ENCODE measurements at places on chromosomes 1 and 21.

DNA sequence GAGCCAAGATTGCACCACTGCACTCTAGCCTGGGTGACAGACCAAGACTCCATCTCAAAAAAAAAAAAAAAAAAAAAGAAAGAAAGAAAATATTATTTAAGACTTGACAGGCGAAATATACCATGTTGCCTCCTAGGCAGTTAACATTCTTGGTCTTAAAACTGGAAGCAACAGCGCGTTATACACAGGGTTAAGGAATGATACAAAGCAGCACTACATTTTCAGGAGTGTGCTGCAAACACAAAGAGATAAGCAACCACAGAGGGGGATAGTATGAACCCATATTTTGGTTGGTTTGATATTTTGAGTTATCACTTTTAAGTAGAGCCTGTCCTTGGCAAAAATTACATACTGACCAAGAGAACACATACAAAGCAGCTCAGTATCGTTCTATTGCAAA, 25.1 kb downstream of the USP24 start:
- DNase-seq: no peak

DNA sequence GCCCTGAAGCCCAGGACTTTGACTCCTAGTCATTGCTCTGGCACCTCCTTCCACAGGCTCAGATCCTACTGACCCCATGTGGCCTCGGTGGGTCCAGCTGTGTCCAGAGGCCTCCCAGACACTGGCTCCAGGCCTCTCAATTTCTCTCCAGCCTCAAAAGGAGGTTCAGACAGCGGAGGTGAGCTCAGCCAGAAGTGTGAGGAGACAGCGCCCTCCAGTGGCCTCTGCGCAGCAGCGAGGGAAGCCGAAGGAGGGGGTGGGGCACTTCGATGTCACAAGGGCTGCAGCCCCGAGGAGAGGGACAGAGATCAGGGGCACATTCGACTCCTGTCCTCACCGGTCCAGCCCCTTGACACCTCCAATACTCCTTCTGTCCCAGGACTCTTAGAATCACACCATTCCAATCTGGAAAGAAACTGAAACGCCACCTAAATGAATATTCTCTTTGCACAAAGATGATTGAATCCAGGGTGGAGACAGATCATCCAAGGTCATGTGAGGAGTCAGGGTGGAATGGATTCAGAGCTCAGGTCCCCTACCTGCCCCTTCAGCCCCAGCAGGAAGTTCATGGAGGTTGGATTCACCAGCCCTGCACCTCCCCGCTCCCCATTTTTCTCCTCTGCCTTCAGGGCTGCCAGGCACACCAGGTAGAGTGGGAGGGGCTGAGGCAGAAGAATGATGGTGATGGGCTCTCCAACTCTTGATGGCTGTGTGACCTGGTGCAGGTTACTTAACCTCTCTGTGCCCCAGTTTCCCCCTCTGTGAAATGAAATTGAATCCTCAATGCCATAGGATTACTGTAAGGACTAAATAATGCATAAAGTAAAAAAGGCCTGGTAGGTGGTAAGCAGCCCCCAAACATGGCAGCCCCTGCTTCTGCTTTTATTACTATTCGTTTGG, 34.8 kb upstream of the ZBTB40 start:
- DNase-seq: peak; percentile 47

- no peak for DNase-seq
Observed at GRCh38 chr1:208171616-208172422, 72.4 kb downstream of the PLXNA2 start.

DNA sequence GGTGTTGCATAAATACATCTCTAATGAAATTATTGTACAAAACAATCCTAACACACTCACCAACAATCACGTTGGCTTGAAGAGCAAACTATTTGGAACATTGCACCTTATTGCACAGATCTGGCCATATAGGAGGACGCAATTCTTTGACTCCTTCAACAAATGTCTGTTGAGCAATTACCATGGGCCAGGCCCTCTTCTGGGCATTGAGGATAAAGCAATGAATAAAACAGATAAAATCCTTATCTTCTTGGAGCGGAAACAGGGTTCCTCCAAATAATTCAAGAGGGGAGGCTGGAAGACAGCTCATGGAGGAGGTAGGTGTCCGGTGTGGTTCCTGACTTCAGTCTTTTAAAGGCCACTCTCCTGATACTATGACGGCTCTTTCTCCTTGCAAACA, 43.3 kb downstream of the PAX7 start:
- DNase-seq: no peak

DNA sequence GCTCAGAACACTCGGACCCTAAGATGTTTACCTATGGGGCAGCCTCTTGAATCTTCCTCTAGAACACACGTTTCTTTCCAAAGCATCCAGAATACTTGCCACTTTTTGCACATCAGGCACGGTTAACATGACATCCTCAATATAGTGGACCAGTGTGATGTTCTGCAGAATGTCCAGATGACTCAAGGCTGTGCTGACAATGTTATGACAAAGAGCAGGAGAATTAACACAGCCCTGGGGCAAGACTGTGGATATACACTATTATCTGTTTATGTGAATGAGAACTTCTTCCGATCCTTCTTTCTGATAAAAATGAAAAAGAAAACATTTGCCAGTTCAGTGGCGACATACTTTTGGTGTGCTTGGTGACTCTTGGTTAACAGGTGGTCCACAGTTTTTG, 154.3 kb downstream of the PDE4B start:
- DNase-seq: no peak

DNA sequence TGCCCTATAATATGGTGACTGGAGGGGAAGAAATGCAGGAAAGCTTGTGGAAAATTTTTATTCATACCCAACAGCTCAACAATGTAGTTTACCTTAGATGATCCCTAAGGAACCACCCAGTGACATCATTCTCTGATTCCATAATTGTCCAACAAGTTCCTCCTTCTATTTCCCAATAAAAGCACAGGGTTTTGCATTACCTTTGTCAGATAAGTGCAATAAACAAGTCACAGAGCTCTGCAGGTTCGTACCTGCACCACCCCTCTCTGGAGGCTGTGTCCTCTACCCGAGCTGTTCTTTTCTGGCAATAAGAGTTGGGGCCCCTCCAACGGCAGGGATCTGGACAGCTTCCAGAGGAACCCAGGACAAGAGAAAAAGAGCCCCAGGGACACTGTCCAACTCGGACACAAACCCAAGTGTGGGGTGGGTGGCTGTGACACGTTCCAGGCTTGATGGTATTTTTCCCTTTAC, 38.8 kb downstream of the RCAN1 start:
- no peak for DNase-seq

- DNase-seq: peak; percentile 52
Observed at GRCh38 chr1:60762176-60762575, 320.2 kb upstream of the NFIA start.

Data from fibroblast of gingiva (primary cell).